Stimulated activated CD4-positive, alpha-beta T cell treated with anti-CD3 and anti-CD28 coated beads, Interleukin-1b, Interleukin-23, amount 100 ng/mL, for 48 hours (primary cell): ENCODE measurements at places on chromosomes 16 and 17.

DNA sequence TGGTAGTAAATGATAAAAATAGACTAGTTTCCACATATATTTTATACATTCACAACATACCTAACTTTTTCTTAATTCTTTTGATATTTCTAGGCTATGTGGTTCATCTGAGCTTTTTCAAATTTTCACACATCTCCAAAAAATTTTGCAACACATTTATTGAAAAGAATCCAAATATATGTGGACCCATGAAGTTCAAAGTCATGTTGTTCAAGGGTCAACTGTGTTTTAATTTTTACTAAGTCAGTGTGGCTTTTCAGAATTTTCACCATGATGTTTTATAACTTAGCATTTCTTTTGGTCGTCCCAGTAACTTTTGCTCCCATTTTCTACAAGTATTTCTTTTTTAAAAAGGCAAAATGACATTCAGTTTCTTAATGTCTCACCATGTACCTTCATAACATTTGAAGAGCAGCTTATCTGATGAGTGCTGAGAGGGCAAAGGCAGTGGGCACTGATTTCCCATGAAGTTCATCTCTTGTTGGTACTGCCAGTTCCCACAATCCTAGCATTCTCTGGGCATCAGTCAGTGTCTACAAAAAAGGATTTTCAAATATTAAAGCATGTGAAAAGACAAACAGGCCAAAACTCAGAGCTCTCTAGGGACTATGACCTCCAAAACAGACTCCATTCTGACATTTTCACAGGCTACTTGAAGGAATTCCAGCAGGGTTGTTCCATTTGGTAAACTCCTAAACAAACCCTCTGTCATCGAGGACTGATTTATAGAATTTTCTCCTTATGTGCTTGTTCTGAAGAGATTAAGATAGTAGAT, 80.3 kb downstream of the MRTFB start:
- DNase-seq, result no peak

GRCh38 chr17:64393000-64393402, 2.3 kb upstream of the PECAM1 start:
- peak; percentile 50 for DNase-seq

DNA sequence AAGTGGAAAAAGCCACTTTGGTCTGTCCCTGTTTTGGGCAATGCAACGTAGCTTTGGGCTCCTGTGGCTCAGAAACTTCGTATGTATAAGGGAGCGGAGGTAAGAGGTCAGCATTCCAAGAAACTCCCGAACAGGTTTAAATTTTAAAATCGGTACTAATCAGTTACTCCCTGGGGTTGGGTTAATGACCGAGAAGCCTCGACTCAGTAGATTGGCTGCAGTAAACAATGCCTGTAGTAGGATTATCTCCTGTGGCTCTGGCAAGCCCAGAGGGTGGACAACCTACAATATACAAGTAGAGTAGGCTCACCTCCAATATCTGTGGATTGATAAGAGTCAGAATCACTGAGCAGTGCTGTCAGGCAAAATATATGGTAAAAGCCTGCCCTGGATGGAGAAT, 1.6 kb upstream of the GNA13 start:
- DNase-seq, result no peak

GRCh38 chr17:46853896-46854444, 2.6 kb downstream of the WNT9B start:
- no peak for DNase-seq

- no peak for DNase-seq
Observed at GRCh38 chr16:70694088-70694867, 8.4 kb upstream of the MTSS2 start.

DNA sequence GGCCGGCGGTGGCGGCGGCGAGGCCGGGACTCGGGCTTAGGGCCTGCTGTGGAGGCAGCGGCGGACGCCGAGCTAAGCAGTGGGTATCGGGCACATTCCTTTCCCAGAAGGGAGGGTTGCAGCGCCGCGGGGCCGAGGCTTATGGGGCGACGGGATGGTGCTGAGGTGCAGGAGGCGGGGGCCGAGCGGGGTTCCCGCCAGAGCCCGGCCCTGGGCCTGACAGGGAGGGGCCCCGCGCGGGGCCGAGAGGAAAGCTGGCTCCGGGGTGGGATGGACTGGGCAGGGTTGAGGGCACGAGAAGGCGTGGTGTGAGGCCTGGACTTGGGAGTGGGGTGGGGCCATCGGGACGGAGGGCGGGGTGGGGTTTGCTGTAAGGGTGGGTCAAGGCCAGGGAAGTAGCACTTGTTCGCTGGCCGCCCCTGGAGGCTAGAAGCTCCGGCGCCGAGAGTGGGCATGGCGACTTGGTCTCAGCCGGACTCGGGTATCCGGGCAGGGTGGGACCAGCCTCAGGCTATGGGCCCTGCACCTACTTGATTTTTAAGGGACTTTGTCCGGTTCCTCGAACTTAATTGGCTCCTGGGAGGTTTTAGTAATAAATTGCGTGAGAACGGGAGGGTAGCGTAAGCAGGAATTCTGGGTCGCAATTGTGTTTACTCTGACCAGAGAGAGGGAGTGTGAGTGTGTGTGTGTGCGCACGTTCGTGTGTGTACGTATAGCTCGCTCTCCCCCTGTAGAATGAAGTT, 396 bp downstream of the NFE2L1 start:
- peak; percentile 39 for DNase-seq

GRCh38 chr17:28879886-28880571, 17.5 kb downstream of the FLOT2 start:
- DNase-seq, result no peak
